ENCODE measurements at places on chromosomes 6 and 20.

- no peak for DNase-seq
These were observed 94.6 kb upstream of the SUPT3H start for GRCh38 chr6:45472382-45472781.

DNA sequence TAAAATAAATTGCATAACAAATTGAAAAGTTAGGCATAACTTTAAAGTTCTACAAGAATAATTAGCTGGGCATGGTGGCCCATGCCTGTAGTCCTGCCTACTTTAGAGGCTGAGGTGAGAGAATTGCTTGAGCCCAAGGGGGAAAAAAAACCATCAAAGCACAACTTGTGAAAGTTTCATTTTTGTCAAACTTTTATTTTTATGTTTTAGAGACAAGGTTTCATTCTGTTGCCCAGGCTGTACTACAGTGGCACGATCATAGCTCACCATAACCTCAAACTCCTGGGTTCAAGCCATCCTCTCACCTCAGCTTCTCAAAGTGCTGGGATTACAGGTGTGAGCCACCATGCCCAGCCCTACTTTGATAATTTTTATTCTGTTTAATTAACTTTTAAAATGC, 14.2 kb downstream of the KATNA1 start:
- DNase-seq, result no peak

DNA sequence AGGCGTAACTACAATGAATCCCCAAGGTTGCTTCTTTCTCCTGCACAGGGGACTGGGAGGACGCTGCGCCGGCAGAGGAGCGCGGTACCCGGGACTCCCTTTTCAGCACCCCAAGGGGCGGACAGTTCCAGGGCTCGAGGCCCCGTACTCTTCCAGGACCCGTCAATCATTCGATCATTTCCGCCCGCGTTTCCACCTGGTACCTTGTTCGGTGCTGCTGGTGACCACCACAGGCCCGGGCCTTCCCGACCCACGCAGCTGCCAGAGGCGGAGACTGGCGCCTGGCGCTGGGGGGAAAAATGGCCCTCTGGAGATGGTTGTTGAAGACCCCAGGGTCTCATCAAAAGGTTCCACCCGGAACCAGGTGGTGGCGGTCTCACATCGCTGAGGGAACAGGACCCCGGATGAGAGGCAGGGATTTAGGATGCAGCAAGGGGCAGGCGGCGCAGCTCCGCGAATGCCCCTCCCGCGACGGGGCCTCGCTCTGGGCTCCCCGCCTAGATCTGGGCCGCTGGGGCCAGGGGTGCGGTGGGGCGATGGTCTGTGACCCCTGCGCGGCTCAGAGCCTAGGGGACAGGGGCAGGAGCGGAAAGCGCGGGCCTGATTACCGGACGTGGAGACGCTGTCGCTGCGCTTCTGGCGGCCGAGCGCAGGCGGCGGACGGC, 744 bp downstream of the VSX1 start:
- no peak for DNase-seq

DNA sequence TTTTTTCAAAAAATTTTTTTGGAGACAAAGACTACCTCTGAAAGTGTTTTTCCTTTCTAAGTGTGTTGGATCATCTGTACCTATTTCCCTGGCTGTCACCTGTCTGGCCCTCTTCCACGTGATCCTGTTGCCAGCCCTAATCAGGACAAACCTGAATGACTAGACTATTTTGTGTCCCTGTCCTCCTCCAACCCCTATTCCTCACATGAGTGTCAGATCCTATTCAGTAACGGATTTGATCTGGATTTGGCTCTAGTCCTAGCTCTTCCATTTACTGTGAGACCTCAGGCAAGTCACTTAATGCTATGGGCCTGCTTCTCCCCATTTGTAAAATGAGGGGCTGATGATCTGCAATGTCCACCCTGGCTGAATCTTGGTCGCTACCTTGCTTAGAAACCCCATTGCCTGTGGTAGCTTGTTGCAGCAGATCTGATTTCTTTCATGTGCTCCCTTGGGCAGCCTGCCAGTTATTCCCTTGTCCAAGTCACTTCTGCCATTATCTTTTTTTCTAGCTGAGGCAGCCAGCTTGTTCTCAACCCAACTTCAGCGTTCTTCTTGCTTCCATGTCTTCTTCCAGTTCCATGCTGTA, 4.8 kb downstream of the PHF20 start:
- no peak for DNase-seq

DNA sequence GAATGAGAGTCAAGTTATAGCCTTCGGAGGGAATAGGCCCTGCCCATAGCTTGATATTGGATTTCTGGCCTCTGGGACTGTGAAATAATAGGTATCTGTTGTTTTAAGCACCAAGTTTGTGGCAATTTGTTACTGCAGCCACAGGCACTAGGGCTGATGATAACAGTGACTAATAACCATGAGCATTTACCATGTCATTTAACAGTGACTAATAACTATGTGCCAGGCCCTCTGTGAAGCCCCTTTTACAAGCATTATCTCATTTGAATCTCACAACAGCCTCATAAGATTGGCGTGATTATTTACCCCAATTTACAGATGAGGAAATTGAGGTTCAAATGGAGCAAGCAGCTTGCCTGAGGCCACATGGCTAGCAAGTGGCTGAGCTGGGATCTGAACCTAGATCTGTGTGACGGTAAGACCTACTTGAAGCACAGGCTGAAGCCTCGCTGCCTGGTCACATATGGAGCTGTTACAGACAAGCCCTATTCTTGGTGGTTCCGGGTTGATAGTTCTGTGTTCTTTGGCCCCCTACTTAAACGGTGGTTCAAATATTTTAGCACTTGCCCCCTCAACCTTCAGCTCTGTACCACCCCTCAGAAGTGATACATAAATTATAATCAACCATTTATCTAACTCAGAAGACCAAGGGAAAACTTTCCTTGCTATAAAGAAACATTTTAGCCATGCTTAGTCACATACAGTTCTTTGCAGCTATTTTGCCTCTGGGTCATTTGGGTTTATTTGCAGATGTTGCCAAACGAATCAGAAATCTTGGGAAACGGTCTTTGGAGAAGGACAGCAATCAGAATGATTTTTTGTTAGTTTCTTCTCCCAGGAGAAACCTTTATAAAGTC, 98.3 kb downstream of the ELOVL5 start:
- no peak for DNase-seq

GRCh38 chr6:111185954-111186353, 98.7 kb downstream of the SLC16A10 start:
- DNase-seq, result no peak

GRCh38 chr20:37903317-37904007, 535 bp downstream of the VSTM2L start:
- DNase-seq, result no peak

DNA sequence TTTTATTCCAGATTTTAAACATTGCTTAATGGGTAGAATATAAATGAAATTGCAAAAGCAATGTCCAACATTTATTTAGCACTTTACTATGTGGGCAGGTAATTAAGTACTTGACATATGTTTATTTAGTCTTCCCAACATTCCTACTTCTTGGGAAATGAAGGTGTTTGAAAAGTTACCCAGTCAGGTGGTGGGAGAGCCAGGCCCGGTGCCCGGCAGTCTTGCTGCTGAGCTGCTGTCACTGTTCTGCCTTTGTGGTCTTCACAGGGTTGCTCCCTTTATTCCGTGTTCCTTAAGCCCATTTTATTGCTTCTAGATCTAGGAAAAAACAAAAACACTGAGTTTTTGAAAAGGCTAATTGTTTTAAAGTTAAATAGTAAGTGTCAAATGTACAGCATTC, 42.6 kb upstream of the TULP4 start:
- DNase-seq, result no peak

DNA sequence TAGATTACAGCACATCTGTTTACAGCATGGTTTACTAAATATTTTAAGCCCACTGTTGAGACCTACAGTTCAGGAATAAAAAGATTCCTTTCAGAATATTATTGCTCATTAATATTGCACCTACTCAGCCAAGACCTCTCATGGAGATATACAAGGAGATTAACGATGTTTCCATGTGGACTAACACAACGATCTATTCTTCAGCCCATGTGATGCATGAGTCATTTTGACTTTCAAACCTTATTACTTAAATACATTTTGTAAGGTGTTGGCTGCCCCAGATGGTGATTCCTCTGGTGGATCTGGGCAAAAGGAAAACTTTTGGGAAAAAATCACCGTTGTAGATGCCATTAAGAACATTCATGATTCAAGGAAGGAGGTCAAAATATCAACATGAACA, 48.0 kb upstream of the SDHAF4 start:
- DNase-seq, result no peak

DNA sequence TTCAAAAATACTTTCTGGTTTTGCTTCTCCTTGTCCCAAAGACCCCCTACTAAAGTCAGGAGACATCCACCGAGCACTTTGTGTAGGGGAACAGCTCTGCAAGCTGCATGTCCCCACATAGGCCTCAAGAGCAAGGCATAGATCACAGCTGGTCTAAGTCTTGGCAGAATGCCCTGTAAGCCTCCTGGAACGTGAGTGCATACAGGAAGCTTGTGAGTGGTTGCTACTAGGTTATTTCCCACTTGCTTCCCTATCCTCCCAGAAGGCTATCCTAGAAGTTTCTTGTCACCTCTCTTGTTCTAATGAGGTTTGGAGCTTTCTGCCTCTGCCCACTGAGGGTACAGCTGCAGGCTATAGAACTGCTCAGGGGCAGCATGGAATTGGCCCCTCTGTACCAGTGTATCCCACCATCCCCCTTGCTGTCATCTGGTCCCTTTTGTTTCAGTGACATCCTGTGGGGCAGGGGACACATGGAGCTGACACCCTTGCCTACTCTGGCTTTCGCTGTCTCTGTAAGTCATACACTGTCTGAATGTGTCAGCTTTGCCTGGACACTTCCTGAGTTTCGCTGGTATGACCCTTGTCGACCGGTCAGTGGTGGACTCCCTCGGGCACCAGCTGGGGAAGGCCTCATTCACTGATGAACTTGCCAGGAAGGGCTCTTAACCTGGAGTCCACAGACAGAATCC, 35.6 kb upstream of the KCNK16 start:
- DNase-seq, result no peak

DNA sequence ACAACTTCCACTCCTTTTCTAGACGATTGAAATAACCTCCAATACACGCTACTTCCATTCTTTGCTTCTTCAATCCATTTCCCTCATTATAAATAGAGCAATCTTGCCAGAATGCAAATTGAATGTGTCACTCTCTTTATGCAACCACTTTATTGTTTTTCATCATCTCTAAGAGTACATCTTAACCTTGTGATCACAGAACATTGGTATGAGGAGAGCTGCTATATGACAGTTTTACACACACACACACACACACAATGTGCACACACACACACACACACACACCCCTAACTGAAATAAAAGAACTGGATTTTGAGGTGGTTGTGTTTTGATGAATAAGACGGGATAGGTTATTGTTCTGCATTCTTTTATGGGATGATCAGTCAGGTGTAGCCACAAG, 187.0 kb downstream of the HDGFL1 start:
- DNase-seq, result no peak

GRCh38 chr6:73394577-73395354, at the start of gene DDX43:
TSS of gene DDX43 (plus strand) at chr6:73394828. CDS start at chr6:73394906, 78 bp downstream.
- peak; percentile 55 for DNase-seq

- DNase-seq, result no peak
These were observed 169.4 kb upstream of the TAB2 start for GRCh38 chr6:149147938-149148718.

GRCh38 chr6:45075246-45075645, 252.9 kb upstream of the RUNX2 start:
- no peak for DNase-seq

- DNase-seq, result no peak
These were observed 76.5 kb downstream of the PTPN1 start for GRCh38 chr20:50586531-50587232.

- no peak for DNase-seq
These were observed 114.5 kb upstream of the SOX4 start for GRCh38 chr6:21478883-21479539.

DNA sequence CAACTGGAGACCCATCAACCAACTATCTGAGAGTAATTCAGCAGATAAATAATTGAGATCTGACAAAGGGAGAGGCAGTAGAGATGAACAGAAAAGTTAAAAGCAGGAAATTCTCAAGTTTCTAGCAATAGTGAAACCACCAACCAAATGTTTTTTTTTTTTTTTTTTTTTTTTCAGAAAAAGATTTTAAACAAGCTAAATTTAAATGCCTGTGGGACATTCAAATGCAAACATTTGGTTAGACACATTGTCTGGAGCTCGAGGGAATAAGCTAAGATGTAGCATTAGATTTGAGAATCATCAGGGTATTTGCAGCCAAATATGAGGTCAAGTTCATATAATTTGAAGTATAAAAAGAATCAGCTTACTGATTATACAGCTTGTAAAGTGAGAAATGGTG, 16.4 kb downstream of the RANBP9 start:
- no peak for DNase-seq

Data from stimulated activated naive B cell treated with anti-CD40 and anti-IgM and Interleukin-4, amounts not matched to agents 10 μg/mL and 1 μg/mL and 100 μg/mL, for 72 hours (primary cell).